ENCODE measurements at places on chromosomes 2 and 18.

DNA sequence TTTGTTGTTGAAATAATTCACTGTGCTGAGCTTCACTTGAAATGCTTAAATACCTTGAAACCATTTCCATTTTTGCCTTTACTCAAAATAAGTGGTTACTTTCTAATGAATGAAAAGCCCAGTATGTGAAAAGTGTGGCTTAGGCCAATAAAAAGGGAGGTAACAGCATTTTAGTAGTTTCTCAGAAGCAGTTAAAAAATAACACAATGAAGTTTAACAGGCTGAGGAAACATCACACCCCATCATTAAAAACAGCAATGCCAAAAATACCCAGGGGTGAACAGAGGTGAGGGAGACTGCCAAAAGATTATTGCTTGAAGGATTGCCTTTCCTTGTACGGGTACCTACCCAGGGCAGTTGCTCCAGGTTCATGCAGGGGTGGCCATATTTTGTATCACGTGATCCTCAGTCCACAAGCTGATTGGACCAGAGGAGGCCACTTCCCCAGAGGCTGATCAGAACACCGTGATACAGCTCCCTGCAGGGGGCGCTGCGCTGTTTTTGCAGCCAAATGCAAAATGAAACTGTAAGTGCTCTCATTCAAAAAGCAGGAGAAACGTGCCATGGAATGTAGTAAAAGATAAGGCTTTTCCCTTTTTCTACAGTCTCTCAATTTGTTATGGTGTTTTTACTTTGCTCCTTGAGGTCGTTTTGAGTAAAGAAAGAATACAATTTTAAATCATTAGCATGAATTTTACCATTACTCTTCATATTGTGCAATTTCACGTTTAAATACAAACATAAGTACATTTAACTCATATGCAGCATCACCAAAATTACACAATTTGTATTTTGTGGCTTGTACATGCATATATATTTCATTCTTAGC lies 70.2 kb upstream of the SH3BP4 start:
- peak; percentile 29 for DNase-seq

GRCh38 chr18:35481960-35482366 lies 15.8 kb downstream of the INO80C start:
- no peak for DNase-seq

GRCh38 chr18:77073336-77074093 lies 59.1 kb downstream of the MBP start:
- DNase-seq, result no peak

- no peak for DNase-seq
Measured at GRCh38 chr2:201918616-201919307, 112.4 kb downstream of the CDK15 start.

GRCh38 chr2:8682719-8683667 lies 1.1 kb downstream of the ID2 start:
- peak; percentile 26 for DNase-seq

GRCh38 chr2:33436083-33436482 lies 40.4 kb upstream of the RASGRP3 start:
- DNase-seq, result no peak

DNA sequence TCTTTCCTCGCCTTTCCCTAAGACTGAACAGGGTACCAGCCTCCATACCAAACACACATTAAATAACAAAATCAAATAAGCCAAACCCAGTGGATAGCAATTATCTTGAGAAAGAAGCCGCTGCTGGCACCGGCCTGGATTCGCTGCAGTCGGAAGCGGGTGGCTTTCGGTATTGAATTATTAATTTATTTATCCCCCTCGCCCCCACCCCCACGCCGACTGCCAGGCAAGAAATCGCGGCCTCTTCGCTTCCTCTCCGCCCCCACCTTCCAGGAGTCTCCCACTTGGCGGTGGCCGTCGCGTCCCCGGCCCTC lies 370 bp upstream of the ZNF804A start:
- DNase-seq, result no peak

GRCh38 chr2:234964631-234965461 lies 13.0 kb downstream of the SH3BP4 start:
- DNase-seq, result no peak

DNA sequence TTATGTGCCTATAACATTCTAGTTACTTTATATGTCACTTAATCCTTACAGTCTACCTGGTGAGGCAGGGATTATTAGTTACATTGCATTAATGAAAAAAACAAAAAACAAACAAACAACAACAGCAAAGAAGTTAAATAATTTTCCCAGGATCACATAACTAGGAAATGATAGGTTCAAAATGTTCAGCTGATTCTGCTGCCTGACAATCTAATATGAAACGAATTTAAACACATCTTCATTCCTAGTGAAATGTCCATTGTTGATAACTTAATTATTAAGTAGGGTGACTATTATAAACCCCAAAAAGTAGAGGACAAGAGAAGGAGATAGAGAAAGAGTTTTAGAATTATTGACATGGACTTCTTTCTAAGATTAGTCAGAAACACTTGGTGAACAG lies 22.6 kb downstream of the HOXD1 start:
- DNase-seq, result no peak

DNA sequence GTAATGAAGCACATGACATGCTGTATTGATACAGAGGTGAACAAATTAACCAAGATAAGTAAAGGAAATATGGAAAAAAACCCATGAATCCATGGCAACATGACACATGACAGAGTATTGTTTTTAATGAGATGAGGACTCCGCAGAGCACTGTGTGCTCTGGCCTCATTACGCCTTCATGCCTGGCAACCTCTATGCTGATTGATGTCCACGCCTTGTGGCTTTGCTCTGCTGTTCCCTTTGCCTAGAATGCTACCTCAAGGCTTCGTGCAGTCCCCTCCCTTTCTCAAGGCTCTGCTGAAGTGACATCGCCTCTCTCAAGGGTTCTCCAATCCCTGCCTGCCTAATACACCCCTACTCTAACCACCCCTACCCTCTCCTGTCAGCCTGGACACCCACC lies 8.4 kb downstream of the SIGLEC15 start:
- DNase-seq, result no peak

DNA sequence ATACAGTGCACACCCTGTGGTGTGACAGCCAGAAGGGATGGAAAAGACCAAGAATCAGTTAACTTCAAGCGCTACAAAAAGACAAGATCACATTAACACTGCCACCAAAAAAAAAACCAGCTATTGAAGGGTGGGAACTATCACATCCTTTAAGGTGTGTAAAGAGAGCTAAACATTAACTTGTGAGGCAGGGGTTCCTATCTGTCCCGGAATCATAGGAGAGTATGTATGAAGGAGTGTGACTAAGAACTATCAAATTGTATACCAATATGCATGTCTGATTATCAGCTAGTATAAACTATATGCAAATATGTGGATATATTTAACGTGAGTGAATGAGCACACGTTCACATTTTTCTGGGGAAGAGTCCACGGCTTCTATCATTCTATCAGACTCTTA lies 88.4 kb upstream of the DNER start:
- DNase-seq, result no peak

GRCh38 chr18:25604894-25605597 lies 253.1 kb upstream of the ZNF521 start:
- no peak for DNase-seq

DNA sequence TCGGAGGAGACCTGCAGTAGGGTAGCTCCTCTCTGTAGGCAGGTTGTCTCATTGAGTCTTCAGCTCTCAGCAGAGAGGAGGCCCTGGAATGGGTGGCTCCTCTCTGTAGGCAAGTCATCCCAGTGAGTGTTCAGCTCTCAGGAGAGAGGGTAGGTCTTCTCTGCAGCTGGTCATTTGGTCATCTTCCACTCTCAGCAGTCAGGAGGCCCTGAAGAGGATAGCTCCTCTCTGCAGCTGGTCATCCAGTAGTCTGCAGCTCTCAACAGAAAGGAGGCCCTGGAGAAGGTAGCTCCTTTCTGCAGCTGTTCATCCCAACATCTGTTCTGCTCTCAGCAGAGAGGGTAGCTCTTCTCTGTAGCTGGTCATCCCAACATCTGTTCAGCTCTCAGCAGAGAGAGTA lies 26.0 kb upstream of the RUFY4 start:
- DNase-seq, result no peak

GRCh38 chr2:31371691-31372090 lies 42.9 kb downstream of the XDH start:
- no peak for DNase-seq

- DNase-seq, result no peak
Measured at GRCh38 chr2:237498341-237498740, 11.3 kb downstream of the MLPH start.

- no peak for DNase-seq
Measured at GRCh38 chr2:58640042-58640441, 398.9 kb upstream of the FANCL start.

DNA sequence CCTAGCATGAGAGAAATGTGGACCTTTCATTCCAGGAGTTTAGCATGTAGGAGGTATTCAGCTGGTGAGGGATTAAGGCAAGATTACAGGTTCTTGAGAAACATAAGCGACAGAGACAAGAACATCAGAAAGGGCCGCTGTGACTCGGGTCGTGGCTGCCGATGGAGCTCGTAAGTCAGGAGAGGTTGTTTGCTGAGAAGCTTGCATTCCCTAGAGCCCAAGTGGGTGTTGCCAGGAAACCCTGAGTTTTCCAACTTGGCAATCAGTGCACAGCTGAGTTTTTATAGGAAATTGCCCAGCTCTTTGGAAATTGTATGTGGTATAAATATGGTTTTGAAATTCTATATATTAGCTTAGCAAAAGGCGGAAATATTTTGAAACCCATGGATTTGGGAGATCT lies 46.4 kb upstream of the CYP1B1 start:
- DNase-seq, result no peak

DNA sequence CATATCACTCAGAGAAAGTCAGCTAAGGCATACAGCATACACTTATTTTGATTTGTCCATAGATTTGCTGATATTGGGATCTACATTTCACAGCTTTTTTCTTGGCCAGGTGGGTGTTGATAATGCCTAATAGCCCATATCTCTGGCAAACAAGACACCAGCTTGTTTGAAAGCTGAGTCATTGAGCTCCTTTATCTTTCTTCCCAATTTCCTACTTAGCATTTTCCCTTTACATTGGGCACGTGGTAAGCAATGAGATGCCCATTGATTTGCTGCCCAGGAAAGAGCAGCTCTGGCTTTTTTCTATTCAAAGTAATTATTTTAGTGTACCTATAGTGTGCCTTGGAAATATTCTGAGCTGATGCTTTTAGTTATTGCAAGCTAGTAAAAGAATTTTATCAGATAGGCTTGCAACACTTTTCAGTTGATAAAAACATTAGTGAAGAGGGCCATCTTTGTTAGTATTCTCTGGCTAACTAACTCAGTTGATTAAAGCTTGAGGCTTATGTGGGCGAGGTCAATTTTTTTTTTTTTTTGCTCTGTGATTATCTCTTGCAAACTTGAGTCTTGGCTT lies 79.6 kb downstream of the OSBPL6 start:
- no peak for DNase-seq

GRCh38 chr2:8139668-8140200 lies 542.1 kb upstream of the ID2 start:
- no peak for DNase-seq

GRCh38 chr2:149729586-149729985 lies 142.0 kb upstream of the MMADHC start:
- DNase-seq, result no peak

- no peak for DNase-seq
Measured at GRCh38 chr2:99854236-99854852, 288.0 kb downstream of the AFF3 start.

DNA sequence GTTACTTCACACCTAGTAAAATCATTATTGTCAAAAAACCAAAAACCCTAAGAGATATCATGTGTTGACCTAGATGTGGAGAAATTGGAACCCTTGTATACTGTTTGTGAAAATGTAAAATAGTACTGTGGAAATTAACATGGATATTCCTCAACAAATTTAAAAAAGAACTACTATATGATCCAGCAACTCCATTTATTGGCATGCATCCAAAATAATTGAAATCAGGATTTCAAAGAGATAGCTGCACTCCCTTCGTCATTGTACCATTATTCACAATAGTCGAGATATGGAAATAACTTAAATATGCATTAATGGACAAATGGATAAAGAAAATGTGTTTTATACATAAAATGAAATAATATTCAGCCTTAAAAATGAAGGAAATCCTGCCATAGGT lies 105.3 kb upstream of the ZC3H15 start:
- no peak for DNase-seq

GRCh38 chr2:26457251-26457666 lies 20.7 kb downstream of the OTOF start:
- DNase-seq, result no peak

DNA sequence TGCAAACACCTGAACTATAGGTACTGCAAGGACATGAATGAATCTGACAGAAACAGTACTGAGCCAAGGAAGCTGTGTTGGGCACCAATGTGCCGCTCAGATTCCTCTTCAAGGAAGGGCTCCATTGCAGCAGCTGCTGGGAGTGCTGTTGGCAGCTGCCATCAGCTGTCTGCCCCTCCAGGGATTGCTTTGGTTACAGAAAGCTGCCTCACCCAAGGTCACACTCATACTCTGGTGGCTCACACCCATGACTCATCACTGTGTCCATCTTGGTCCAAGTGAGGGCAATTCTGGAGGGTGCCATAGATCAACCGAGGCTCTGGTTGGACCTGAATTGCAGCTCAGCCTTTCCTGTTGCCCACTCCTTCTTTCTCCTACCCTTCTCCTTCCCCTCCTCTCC lies 24.4 kb upstream of the TRPM8 start:
- no peak for DNase-seq

- DNase-seq, result no peak
Measured at GRCh38 chr2:46967990-46968647, 52.5 kb upstream of the MCFD2 start.

DNA sequence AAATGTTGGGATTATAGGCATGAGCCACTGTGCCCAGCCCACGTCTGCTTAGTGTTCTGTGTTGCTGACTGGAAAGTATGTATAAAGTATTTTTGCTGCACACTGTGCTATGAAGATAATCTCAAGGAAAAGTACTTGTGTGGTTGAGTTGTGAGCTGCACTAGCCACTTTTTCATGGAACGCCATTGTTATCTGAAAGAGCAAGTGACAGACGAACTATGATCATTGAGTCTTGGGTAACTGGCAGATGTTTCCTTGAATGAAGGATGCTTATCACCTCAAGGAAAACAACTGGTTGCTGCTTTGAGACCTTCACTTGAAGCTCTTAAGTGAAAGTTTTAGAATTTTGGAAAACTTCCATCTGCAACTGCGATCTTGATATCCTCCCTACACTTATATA lies 82.2 kb upstream of the KCTD1 start:
- DNase-seq, result no peak

DNA sequence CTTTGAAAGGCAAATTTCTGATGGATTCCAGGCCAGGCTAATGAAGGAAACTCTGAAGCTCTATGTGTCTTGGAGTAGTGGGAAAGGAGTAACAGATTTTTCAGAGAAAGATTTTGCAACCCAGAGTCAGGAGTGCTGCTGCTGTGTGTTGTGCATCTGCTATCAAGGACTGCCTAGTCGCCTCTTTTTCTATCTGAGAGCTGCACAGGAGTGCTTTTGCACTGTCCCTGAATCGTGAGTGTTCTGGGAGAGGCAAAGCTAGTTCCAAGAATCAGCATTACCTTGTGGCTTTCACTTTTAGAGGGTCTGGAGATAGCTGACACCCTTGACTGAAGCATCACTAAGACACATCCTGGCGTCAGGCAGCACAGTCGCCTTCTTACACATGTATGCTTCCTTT lies 336.4 kb downstream of the PARD3B start:
- no peak for DNase-seq

Data from NCI-H1930 (cell line).